NCI-H1694 (cell line): ENCODE measurements at places on chromosomes 1 and 21.

- DNase-seq = no peak
Measured at GRCh38 chr1:242043165-242043564, 44.3 kb upstream of the MAP1LC3C start.

DNA sequence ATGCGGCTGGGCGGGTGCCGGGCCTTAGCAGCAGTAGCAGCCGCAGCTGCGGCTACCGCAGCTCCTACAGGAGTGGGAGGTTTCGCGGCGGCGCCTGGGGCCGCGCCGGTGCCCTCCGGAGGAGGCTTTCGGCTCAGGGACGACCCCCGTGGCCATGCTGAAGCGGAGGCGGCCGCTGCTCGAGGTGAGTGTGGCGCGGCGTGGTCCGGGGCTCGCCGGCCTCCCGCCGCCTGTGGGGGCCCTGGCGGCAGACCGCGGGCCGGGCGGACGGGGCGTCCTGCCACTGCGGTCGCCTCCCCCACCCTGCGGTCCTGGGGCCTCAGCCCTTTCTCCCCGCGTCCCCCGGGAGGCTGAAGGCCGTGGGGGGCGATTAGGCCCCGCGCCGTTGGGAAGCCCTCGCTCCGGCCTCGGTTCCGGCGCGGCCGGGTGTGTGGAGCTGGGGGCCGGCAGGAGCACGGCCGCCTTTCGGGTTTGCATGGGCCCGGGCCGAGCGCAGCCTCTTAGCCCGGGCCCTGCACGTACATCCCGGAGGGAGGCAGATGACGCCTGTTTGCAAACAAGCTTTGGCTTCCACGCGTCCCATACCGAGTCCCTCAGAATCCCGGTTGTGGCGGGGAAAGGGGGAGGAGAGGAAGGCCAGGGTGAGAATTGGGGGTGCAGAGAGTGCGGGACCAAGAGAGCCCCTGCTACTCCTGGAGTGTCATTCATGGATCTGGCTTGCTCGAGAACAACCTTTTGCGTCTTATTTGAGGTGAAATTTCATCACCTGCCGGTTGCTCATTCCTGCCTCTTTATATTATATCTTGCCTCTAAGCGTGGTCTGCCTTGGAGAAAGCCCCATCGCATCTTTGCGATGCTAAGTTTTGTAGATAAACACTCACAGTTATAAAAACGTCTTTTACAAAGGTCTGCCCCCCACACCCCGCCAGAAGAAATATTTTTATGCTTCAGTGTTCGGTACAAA, 613 bp downstream of the ZFYVE9 start:
- DNase-seq = peak; percentile 20

GRCh38 chr21:19276665-19277064, 873.1 kb upstream of the TMPRSS15 start:
- DNase-seq = no peak

GRCh38 chr1:84598846-84599741, 24.9 kb upstream of the CTBS start:
- no peak for DNase-seq

DNA sequence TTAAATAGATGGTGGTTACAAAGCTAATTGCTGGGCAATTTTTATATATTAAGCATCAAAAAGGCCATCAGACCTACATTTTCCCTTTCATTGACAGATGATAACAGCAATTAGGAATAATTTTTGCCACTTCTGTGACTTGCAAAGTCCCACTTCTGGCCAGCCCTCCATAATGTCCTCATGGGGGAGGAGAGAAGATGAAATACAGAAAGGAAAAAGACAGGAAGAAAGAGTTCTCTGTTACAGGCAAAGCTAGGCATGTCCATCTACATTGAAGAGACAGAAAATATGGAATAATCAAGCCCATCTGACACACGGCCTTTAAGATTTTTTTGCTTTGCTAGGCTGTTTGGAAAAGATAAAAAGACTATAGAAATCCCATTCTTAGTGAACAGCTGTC, 108.0 kb downstream of the ENAH start:
- no peak for DNase-seq

- DNase-seq = no peak
Measured at GRCh38 chr21:42424914-42425541, 21.3 kb downstream of the UBASH3A start.

DNA sequence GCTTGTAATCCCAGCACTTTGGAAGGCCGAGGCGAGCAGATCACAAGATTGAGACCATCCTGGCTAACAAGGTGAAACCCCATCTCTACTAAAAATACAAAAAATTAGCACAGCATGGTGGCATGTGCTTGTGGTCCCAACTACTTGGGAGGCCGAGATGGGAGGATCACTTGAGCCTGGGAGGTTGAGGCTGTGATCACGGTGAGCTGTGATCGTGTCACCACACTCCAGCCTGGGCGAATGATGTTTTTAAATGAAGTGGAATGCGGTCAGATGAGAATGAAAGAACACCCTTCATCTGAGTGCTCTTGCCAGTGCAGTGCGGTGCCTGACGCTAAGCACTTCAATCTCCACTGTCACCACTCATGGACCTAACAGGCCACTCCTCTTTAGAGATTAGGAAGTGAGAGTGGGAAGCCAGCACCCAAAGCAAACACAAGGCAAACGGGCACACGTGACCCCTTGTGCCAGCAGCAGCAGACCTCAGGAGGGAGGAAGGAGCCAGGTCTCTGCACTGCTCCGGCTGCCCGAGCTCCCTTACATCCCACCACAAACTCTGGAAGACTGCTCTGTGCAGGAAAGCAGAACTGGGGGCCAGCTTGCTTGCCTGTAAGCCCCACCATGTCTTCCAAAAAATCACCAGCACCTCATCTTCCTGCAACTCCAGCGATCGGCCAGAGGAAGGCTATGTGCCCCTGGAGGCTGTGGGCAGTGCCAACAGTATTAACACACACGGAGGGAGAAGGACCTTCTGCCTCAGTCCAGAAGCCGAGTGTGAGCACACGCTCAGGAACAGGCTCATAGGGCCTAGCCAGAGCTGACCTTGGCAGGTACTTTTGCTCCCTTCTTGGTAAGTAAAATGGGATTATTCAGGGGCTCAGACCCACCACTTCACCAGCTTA, 9.7 kb downstream of the CTNNBIP1 start:
- DNase-seq = no peak

- DNase-seq = no peak
Measured at GRCh38 chr1:92240034-92240433, 22.3 kb downstream of the C1orf146 start.

- DNase-seq = no peak
Measured at GRCh38 chr1:192435704-192436103, 118.9 kb downstream of the RGS21 start.

GRCh38 chr1:11967028-11967547, 13.2 kb upstream of the MFN2 start:
- peak; percentile 37 for DNase-seq

DNA sequence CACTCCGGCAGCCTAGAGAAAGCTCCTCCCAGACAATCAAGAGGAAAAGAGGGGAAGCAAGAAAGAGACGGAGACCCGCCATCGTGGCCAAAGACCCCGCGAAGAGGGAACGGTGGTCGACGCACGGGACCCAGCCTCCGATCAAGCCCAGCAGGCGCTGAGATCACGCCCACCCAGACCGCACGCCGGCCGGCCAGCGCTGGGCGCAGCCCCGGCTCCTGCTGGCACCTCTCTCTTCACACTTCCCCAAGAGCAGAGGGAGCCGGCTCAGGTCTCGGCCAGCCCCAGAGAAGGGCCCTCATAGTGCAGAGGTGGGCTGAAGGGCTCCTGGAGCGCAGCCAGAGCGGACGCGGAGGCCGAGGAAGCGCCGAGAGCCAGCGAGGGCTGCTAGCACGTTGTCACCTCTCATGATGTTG, 918.4 kb upstream of the ADAMTS5 start:
- no peak for DNase-seq

DNA sequence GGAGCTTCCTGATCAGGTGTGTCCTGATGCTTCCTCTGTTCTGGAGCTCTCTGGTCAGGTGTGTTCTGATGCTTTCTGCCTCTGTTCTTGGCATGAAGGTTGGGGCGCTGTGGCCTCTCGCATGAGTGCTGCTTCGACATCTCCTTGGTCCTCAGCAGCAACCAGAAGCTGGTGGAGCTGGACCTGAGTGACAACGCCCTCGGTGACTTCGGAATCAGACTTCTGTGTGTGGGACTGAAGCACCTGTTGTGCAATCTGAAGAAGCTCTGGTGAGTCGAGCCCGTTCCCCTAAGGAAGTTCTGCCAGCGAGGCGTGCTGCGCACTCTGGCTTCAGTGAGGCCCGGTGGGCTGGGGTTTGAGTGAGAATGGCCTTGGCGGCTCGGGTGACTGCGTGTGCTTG, 18.0 kb downstream of the NLRP3 start:
- no peak for DNase-seq

- DNase-seq = no peak
Measured at GRCh38 chr1:245493029-245493428, 338.2 kb downstream of the KIF26B start.

DNA sequence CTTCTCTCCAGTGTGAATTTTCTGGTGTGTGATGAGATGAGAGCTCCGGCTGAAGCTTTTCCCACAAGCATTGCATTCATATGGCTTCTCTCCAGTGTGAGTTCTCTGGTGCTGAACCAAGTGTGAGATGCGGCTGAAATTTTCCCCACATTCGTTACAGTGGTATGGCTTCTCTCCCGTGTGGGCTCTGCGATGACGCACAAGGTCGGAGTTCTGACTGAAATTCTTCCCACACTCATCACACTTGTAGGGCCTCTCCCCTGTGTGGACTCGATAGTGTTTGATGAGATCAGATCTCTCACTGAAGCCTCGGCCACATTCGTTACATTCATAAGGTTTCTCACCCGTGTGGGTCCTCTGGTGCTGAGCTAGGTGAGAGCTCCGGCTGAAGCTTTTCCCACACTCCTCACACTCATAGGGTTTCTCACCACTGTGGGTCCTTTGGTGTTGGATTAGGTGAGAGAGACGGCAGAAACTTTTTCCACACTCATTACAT, 7.4 kb downstream of the ZNF436 start:
- DNase-seq = no peak

DNA sequence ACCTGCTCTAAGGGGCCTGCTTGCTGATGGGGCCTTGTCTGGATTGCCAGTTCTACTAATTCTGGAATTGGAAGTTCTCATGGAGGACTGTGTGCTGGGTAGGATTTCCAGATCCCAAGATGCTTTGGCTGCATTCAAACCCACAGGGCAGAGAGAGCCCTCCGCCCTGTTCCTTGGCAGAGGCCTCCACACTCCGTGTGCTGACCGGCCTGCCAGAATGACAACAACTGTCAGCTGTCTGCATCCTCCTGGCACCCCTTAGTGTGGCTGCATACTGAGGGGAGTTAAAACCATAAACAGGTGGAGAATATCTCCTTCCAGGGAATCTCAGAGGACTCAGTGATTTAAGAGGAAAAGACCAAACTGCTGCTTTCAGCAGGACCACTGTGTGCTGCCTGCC, 60.7 kb downstream of the ADARB1 start:
- no peak for DNase-seq

- no peak for DNase-seq
Measured at GRCh38 chr1:153541641-153542590, 1.2 kb upstream of the S100A5 start.

DNA sequence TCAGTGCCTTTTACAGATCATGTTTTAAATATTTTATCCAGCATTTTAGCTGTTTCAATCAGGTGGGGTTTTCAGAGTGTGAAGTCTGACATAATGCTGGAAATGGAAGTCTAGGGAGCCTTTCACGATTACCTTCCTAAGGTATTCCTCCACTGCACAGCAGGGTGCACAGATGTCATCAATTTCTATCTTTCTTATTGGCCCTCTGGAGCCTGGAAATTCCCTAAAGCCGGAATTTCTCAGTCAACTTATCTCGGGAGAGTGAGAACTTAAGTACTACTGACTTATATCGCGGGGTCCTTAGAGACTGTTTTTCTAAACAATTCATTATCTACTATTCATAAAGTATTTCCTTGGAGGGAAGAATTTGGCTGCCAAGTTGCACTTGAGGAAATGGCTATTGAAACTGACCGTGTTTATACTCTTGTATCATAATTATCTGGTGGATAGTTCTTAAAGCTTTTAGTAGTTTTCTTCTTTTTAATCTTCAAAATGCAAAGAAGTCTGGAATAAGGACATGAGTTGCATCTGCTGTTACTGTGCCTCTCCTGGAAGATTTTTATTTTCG, 311.8 kb upstream of the B3GALT2 start:
- no peak for DNase-seq

DNA sequence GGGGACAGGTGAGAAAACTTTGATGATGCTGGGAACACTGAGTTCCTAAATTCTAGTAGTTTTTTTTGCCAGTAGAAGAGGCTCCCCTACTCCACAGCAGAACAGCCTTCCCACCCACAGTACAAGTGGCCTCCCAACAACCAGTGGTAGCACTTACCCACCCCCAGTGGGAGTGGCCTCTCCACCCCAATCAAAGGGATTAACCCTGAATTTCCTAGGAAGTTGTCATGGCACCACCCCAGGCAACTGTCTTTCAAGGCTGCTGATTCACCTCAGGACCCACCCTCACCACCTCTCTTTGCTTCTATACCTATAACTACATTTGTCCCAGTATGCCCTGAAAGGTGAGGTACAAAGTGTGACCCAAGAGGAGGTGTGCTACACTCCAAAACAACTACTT, 81.4 kb upstream of the PRDX6 start:
- no peak for DNase-seq

DNA sequence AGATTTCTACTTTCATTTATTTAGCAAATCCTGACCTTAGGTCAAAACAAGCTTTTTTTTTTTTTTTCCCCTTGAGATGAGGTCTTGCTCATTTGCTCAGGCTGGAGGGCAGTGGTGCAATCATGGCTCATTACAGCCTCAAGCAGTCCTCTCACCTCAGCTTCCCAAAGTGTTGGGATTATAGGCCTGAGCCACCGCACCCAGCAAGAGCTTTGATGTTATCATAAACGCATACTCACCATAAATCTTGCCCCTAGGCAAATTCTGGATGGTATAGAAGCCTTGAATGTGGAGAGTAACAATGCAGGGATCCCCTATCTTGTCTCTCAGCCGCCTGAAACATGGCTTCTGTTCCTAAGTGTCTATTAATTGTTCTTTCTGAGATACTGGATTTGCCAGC, 24.8 kb upstream of the CLDN8 start:
- DNase-seq = no peak

DNA sequence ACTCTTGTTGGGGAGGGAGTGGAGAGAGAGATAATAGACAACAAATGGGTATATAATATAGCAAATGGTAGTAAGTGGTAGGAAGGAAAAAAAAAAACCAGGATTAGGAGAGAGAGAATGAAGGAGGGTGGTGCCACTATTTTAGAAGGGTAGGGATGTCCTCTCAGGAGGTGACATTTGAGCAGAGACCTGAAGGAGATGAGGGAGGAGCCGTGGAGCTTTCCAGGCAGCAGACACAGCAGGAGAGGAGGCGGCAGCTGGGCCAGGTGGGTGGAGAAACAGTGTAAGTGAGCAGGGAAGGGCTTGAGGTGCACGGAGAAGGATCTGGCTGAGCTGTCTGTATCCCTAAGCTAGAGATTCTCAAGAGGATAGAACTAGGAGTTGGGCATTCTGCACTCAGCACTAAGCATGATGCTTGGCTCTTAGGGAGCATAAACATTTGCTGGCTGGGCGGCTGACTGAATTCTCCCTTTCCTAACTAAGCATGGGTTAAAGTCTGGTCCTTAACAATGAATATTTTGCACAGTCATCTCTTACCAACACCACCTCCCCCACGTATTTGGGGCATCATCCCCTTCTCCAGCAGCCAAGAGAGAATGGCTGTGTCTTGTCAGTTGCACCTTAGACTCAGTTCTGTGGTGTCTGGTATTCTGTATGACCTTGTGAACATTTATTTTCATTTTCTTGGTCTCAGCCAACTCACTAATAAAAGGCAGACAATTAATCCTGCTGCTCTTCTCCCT, 27.6 kb upstream of the SARS1 start:
- DNase-seq = peak; percentile 39
